ENCODE measurements at places on chromosomes 13 and 19. TPM values are rescaled to one million over a fixed set of nuclear protein-coding genes. Genes with fewer than 3 reads are reported as not detected.

DNA sequence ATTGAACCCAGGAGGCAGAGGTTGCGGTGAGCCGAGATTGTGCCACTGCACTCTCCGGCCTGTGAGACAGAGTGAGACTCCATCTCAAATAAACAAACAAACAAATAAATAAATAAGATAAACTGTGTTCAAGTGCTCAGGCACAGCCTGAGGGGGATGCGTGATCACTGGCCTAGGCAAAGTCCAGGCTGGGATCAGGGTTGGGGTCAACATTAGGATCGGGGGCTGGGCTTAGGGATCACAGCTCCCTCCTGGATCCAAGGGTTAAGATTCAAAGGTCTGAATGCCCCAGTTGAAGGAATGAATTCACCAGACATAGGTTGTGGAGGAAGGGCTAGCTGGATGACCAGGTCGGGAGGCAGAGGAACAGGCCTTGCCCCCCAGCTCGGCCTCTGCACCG lies 1.9 kb upstream of the EXOC3L2 start:
- DNase-seq = no peak

- DNase-seq = no peak
These were observed 45.8 kb upstream of the RCBTB2 start for GRCh38 chr13:48578516-48579164.

GRCh38 chr19:32630338-32630737 lies 44.6 kb downstream of the ANKRD27 start:
- no peak for DNase-seq

DNA sequence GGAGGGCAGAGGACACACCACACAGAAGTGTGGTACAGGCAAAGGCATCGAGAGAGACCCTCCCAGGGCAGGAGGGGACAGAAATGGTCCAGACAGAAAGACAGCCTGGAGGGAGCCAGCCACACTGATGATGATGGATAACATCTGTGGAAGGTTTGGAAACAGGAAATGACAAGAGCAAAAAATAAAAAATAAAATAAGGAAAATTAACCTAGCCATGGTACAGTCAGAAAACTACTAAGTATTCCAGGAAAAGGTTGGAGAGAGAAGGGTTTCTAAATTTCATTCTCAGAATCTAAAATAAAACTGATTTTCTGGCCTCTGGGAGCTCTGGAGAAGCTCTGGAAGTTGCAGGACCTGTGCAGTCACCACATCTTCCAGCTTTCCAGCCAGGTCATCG lies 115.2 kb upstream of the VSTM2B start:
- no peak for DNase-seq

GRCh38 chr19:4077800-4078684 lies 11.3 kb upstream of the ZBTB7A start:
- DNase-seq = peak; percentile 82

GRCh38 chr13:38898481-38898880 lies 92.2 kb downstream of the STOML3 start:
- DNase-seq = no peak

DNA sequence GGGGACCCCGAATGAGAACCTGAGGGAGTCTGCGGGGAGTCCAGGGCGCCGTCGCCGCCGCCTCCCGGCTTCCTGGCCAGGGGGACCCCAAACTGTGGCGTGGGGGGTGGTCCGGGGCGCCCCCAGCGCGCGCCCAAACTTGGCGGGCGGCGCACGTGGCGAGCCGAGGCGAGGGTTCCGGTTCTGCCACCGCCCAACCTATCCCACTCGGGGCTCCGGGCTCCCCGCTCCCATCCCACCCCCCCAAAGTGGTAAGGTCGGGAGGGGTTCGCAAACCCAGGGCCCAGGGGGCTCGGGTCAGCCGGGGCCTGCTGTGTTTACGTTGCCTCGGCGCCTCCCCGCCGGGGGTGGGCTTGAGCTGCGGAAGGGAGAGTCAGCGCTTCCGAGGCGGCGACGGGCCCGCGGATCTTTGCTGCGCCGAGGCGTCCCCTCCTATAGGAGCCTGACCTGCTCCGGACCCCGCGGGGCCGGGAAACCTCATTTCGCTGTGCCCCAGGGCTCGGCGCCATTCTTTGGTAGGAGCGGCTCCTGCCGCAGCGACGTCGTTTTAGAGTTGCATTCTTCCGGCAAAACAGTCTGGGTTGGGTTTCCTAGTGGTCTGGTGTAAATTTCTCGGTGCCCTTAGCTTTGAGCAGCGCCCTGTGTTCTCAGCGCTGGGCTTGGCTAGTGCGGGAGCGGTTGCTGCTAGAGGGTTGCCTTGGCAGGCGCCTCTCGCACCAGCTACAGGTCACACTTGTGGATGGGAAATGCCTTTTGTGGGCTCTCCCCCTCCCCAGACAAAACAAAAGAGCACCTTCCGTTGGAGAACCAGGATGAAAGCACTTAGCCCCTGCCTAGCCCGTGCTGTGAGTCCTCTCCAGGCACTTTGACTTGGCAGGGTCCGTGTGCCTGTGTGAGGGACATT lies 1.2 kb downstream of the DAZAP1 start:
- DNase-seq = peak; percentile 89

- no peak for DNase-seq
These were observed 7.4 kb downstream of the SHFL start for GRCh38 chr19:10093295-10094186.

DNA sequence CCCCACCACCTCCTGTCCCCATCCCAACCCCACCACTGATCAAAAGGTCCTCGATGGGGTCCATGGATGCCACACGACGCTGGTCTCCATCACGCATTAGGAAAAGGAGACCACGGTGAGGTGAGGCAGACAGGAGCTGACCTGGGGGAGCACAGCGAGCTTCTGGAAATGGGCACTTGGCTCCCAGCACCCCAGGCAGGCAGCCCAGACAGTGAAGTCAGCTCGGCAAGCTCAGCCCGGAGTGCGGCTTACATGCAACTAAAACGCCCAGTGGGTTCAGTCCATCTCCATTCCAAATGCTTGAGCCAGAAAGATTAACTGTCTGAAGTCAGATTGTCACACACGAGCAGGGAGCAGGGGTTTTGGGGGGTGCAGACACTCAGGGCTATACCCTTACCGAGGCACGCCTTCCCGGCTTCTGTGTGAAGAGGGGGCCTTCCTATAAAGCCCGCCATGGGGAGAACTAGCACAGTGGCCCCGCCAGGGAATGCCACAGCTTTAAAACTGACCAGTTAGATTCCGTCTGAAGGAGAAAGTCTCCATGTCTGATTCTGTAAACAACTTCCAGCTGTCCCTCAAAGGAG lies 79.4 kb downstream of the SPACA7 start:
- no peak for DNase-seq

DNA sequence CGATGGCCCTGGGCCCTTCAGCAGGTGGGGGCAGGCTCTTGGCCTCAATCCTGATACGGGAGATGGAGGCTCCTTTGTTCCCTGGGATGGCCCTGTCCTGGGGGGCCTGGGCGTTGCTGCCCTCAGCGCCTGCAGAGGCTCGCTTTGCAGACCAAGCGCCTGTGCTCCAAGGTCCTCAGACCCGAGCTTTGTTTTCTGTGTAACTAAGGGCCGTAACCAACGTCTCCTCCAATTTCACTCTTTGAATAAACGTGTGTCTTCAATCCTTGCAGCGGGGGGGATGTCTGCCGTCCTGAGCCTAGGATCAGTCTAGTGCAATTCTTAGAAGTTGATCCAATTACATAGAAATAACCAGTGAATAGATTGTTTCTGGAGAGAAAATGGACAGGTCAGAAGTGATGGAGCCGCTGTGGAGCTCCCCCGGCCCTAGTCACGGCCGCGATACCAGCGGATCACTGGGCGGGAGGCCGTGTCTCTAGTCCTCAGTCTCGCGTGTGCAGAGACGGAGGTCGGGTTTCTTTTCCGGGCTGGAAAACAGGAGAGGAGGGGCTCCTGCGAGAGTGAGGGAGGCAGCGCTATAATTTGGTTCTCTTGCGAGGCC lies 5.3 kb downstream of the PTBP1 start:
- no peak for DNase-seq

GRCh38 chr13:114063545-114064449 lies 68.6 kb downstream of the RASA3 start:
- DNase-seq = peak; percentile 85

The FREM2 gene
- total RNA-seq = 0.18 TPM

The ZNF85 gene
- total RNA-seq = 4.6 TPM

The CEACAM4 gene
- total RNA-seq = 0.84 TPM

The ZNF420 gene
- total RNA-seq = 11.8 TPM

The SHC2 gene
- total RNA-seq = 31.4 TPM
